Stimulated activated CD4-positive, alpha-beta T cell treated with anti-CD3 and anti-CD28 coated beads, Interleukin-12 subunit alpha, Interleukin-12 subunit beta, amount 100 ng/mL, for 24 hours (primary cell): ENCODE measurements at places on chromosomes 3 and 15.

- no peak for DNase-seq
Observed at GRCh38 chr3:45330510-45331295, 57.7 kb upstream of the LARS2 start.

DNA sequence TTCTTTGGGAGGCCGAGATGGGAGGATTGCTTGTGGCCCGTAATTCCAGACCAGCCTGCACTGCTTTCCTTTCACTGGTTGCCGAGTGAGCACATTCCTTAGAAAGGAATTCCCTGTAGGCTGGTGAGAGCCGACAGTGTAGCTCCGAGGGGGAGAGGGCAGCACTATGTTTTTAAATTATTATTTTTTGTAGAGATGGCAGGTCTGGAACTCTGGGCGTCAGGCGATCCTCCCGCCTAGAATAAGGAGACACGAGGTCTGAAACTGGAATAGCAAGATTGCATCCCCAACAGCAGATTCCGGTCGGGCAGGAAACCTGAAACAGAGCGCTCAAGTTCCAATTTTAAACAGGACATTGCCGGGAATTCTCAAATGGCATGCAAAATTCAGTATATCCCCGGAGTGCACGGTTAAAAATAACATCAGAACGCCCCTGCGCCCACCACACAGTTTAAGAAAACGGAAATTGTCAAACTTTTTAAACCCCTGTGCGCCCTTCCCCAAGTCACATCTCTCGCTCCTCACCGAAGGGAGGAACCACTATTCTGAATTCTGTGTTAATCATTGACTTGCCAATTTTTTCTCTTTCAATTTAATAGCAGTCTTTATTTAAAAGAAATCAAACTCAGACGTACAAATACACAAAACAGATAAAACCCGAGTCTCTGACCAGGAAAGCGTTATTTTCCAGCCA is 643 bp upstream of the RNU5B-1 start:
- DNase-seq = no peak

- DNase-seq = no peak
Observed at GRCh38 chr15:65044724-65045481, at the start of gene SLC51B. SLC51B (plus strand) TSS chr15:65045387; CDS start chr15:65050005, 4,618 bp downstream.

DNA sequence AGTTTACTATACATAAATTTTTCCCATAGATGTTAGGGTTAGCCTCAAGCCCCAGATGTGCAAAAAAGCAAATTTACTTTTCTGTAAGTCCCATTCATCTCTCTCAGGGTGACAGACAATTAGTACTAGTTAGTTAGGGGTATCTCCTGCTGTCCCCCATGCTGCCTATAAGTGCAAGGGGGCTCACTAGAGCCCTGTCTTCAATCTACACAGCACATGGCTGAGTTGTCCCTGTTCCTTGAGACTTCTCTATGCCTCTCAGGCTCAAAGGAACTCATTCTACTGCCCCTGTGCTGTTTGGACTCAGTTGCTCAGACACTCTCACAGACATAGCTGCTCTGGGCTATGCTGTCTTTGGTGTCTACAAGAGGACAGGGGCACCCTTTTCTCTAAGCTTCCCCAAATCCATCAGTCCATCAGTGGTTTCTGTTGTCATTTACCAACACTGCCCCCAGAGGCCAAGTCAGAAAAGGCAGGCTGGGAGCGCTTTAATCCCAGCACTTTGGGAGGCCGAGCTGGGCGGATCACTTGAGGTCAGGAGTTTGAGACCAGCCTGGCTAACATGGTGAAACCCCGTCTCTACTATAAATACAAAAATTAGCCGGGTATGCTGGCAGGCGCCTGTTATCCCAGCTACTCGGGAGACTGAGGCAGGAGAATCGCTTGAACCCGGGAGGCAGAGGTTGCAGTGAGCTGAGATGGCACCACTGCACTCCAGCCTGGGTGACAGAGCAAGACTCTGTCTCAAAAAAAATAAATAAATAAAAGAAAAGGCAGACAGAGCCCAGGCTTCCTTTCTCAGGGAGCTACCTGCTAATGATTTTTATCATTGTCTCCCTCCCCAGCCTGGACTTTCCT is 31.4 kb upstream of the PRTG start:
- peak; percentile 47 for DNase-seq

DNA sequence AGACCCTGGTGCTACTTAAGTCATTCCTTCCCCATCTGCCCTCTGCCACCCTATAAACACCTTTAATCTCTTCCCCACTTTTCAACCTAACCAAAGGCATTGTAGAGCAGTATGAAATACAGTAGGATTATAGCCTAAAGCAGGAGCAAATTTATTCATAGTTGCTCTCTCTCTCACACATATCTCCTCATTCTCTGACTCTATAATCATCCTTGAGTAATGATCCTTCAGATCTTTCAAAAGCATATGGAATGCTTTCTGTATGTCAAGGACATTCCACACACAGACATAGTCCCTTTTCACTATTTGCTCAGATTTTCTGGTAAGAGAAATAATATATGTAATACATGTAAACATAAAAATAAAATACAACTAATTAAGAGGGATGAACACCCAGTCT is 54.1 kb downstream of the TRPC1 start:
- no peak for DNase-seq
